ENCODE measurements at places on chromosomes 1 and 21.

DNA sequence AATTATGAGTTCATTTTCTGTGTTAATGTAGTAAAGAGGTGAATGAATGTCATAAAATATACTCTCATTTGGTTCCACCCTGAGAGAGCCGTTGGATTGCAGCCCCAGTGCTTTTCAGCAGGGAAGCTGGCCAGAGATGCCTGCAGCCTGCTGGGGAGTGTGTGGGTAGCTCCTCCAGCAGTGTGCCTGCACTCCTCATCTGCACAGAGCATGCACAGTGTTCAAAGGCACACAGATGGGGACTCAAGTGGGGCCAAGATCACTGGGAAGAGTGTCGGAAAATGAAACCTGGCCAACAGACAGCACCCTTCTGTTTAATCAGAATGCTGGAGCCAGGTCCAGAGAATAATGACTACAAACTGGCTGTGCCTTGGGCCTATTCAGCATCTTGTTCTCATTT, 206.8 kb downstream of the ST6GALNAC3 start:
- no peak for DNase-seq

DNA sequence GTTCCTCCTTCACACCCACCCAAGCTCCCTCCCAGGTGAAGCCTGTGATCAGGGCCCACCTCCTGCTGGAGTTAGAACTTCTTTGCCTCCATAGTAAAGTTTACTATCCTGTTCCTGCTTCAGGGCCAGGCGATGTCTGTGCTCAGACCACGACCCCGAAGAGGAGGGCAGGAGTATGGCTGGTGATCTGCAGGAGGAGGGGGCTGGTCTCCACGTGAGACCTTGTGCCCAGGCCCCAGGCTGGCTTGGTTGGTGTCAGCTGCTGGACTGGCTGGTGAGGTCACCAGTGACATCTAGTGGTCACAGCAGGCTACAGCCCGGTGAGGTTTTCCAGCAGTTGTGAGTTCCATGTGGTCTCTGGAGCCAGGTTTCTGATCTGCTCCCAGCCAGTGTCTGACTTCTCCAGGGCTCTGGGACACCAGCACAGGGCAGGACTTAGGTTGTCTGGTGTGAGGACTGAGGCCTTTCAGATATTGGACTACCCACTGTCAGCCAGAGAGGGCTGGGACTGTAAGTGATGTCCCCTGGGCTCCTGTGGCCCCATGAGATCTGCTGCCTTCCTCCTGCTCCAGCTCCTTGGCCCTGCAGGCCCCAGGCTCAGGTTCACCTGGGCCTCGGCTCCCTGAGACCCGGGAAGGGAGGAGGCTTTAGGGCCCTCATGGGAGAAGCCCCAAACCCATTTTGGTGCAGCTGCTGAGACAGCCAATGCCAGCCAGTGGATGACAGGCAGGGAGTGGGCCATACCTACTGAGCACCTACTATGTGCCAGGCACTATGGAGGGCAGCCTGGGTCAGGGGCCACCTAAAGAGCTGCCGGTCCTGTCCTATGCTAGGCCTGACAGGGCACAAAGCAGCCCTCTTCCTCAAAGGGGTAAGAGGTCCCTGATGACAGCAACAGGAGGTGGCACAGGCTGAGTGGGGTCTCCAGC, 6.0 kb upstream of the UBL4B start:
- peak; percentile 85 for DNase-seq

GRCh38 chr21:28758042-28758882, 234.4 kb downstream of the LTN1 start:
- DNase-seq = no peak

DNA sequence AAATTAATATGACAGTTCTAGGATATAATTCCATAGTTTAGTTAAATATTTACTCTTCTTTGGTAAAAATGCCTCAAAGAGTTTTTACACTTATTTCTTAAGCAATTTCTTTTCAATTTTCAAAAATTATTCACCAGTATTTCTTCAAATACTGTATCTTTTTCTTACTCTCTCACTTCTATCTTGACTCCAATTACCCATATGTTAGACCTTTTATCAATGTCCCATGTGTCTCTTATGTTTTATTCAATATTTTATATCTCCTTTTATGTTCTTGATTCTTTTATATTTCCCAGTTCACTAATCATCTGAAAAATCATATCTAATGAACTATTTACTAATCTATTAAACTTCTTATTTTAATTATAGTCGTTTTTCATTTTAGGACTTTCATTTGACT, 11.5 kb upstream of the LRIF1 start:
- DNase-seq = no peak

DNA sequence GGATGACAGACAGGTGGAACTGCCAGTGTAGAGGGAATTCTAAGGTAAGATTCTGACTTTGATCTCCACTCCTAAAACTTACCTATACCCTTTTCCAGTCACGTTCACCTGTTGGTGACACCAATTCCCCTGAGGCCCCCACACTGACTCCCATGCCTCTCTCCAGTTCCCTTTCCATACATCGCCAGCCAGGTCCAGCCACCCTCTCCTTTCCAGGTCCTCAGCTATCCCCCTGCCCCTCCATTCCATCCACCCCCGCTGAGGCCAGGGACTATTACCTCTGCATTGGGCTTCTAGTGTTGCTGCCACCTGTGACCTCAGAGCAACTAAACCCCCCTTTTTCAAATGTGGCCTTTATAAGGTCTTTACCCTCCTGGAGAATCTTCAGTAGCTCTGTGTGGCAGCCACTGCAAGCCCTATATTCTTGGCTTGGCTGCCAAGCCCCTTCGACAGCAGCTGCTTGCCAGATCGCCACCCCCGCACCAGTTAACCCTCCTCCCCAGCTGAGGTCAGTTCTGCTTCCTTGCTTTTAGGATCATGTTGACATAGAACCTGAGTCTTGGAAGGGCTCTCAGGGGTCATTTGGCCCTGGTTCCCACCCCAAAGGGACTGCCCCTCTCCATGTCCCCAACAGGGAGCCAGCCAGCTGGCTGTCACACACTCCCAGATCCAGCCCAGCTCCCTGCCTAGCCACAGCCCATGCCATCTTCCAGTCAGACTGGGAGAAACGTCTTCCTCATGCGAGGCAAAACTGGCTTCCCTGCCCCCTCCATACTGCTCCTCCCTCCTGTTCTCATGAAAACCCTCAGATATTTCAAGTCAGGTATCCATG, 14.7 kb downstream of the CSF1 start:
- DNase-seq = no peak

DNA sequence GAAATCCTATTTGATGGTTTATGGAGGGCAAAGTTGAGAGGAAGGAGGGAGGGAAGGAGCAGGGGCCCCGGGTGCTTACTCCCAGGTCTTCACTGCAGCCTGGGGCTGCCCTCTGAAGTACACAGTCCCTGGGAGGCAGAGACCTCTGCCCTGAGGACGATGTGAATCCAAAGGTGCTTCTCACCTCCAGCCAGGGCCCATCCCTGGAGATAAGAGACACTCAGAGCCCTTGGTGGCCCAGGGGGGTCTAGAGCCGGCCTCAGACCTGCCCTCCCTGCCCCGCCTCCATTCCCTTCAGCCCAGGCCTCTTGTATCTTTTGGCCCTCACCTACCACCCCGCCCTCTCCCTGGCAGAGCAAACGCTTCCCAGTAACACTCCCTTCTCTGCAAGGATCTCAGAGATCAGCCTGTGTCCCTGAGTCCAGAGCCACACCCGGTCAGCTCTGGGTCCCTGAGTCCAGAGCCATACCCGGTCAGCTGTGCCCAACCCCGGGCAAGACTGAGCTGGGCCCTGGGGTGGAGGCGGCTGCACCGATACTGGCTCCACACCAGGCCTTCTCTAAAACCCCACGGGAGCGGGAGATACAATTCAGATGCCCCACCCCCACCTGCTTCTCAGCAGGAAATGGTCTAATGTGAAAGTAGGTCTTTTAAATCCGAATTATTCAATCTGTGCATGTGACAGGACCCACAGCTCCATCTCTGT, 3.6 kb upstream of the GNB1 start:
- DNase-seq = no peak

DNA sequence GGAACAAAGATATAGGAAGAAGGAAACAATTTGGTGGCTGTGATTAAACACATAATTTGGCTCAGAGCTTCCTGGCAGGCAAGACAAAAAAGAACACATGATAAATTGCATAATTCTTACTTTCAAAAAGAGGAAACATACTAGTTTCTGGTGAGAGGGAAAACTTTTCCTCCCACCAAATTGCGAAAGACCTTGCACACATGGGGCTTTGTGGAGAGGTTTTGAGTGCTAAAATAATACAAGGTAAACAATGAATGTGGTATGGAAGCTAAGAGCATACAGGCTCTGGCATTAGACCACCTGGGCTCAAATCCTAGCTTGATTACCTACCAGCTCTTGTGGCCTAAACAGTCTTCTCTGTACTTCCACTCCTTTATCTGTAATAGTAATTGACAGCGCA, 140.2 kb upstream of the HOOK1 start:
- DNase-seq = no peak

GRCh38 chr1:245700631-245701030, 545.8 kb downstream of the KIF26B start:
- DNase-seq = no peak

DNA sequence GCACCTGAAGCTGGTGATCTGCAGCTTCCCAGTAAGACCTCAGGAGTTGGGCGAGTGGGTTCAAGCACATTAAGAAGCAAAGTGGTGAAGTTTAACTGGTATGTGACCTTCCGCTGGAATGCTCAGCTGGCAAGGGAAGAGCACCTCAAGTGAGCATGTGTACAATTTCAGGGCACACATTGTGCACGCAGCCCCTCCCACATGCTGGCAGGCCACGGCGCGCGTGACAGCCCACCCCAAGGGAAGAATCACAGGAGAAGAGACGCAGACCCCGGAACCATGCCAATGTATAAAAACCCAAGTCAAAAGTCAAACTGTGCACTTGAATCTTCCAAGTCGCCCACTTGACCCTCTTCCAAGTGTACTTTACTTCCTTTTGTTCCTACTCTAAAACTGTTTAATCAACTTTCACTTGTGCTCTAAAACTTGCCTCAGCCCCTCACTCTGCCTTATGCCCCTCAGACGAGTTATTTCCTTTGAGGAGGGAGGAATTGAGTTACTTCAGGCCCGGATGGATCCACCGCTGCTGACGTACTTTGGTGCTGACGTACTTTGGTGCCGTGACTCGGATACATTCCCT, 20.0 kb downstream of the LRRC3 start:
- DNase-seq = no peak

GRCh38 chr1:207487636-207488035, 8.3 kb upstream of the CR1 start:
- no peak for DNase-seq

GRCh38 chr1:174700314-174700713, 252.6 kb downstream of the GPR52 start:
- DNase-seq = peak; percentile 12

- DNase-seq = no peak
Observed at GRCh38 chr1:244862354-244862698, 2.0 kb downstream of the HNRNPU start.

GRCh38 chr21:42646836-42647235, 6.6 kb upstream of the PDE9A start:
- no peak for DNase-seq

DNA sequence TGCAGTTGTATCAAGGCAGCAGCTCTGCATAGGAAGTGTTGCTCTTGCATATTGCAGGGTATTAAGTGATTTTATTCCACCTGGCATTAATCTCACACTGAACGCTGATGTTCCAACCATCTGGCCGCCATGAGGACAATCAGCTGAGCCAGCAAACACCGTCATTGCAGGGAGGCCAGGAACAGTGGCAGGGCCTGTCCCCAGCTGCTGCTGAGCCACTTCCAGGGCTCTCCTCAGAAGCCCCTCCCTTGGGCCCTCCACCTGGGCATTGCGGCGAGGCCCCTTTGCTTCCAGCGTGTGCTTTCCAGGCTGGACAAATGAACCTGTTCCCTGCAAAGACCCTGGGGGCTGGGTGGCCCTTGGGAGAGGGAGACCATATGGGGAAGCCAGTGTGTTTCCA, 171.6 kb upstream of the C1orf174 start:
- no peak for DNase-seq

DNA sequence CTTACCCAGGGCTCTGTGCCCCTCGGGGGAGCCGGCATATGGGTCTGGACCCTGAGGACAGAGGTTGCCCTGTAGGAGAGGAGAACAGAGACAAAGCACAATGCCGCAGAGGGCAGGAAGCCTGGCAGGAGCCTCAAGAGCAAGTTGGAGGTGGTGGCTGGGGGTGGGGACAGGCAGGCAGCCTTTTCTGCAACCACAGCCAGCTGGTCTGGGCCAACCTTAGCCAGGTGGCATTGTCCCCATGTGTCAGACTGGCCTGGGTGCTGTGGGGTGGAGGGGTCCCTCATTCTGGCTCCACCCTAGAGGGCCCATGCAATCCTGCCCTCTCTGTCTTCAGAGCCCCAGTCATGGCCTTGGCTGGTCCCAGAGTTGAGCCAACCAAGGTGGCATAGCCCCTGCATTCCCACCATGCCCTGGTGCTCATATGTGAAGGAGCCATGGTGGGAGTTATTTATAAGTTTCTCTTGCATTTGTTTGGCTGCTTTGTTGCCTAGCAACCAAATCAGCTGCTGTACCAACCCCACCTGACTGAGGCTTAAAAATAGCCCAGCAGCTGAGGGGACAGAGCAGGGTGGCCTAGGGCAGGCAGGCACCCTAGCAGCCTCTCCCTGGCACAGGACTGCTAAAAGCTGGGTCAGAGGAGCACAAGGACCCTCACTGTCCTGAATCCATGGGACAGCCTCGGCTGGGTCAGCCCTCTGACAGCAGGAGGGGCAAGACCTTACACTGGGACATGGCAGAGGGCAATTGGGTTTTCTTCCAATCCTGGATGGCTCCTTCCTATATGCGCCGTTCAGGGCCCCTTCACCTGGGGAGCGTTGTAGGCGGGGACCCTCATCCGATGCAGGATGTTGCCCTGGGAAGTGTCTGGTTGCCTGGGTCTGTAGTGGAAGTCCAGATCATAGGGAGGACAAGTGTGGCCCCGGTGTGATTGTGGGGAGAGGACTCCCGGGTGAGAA, 19.5 kb downstream of the MAP7D1 start:
- peak; percentile 58 for DNase-seq

- DNase-seq = no peak
Observed at GRCh38 chr1:4756851-4757580, 102.6 kb downstream of the AJAP1 start.

DNA sequence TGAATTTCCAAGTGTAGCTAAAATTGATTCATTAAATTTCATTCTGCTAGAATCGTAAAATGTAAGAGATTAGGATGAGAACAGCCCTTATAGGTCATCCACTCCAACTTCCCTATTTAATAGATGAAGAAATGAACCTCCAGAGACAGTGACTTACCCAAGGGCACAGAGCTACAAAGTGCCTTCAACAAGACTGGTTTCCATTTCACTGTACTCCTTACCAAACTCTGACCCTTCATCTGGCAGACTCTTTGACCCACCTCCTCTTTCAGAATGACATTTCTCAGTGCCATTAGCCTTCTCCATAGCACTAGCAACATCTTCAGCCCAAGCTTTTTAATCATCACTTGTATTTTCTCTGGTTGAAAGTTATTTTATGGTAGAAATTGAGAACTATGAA, 161.3 kb downstream of the NEK7 start:
- no peak for DNase-seq

GRCh38 chr1:198563583-198563982, 23.1 kb upstream of the ATP6V1G3 start:
- DNase-seq = peak; percentile 29

DNA sequence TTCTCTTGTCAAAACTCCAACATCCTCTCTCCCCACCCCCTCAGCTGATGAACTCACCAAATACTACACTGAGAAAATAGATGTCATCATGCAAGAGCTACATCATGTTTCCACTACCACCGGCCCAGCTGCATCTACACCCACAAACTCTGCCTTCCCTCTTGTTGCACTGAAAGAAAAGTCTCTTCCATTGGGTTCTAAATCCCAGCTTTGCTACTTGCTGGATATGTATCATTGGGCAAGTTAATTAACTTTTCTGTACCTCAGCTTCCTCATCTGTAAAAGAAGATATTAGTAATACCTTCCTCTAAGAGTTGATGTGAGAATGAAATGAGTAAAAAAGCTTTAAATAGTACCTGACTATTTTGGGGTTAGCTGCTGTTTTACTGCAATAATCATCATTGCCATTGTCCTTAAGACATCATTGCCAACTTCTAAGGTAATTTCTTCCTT, 108.6 kb downstream of the OLFML2B start:
- no peak for DNase-seq
